NK-92 treated with Interleukin-12 subunit alpha and Interleukin-12 subunit beta, amount 100 ng/mL, for 24 hours (cell line): ENCODE measurements at places on chromosomes 1 and 21.

DNA sequence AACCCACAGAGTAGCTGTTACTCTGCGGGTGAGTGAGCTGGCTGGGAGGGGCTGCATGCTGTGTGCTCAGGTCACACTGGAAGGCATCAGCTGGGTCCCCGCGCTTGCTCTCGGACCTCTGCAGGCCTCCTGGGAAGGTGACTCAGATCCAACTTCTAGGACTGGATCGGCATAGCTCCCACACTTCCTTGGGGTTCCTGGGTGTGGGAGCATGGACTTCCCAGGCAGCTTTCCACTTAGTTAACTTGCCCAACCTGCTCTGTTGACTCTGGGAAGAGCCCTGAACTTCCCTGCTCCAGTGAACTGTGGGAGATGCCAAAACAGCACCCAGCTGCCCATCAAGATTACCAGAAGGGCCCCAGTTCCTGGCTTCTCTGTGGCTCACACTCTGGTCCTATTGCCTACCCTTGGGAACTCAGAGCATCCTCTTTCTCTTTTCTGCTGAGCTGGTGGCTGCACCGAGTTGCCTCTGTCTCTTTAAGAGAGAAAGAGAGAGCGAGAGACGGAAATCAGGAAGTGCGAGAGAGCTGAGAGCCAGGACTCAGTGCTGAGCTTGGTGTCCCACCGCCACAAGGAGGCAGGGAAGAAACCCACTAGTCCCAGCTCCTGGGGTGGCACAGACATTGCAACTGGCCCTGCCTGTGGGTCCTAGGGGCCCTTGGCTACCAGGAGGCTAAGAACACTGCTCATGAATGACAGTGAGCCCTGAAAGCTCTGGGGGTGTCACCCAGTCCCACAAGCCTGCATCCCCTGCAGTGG lies at the start of gene IKBKE:
Gene IKBKE, plus strand, starts transcription at position 544 of the 759 bp plus-strand sequence. CDS start 2,752 bp downstream, outside the sequence.
- peak; percentile 81 for DNase-seq

DNA sequence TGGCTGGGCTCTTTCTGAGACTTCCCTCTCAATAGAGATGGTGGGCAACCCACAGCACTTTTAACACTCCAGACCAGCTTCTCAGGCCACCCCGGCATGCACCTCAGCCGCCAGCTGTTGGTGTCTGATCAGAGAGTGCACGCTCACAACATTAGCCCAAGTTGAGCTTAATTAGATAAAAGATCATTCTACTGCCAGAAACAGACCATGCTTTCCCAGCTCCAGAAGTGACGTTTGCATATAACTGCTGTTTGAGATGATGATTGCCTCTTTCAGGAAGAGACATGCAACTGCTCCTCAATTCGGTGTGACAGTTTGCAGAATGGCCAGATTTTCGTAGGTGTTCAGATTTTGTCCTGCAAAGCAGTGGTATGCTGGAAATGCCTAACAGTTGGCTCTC lies 285.3 kb upstream of the VAMP3 start:
- DNase-seq: no peak

DNA sequence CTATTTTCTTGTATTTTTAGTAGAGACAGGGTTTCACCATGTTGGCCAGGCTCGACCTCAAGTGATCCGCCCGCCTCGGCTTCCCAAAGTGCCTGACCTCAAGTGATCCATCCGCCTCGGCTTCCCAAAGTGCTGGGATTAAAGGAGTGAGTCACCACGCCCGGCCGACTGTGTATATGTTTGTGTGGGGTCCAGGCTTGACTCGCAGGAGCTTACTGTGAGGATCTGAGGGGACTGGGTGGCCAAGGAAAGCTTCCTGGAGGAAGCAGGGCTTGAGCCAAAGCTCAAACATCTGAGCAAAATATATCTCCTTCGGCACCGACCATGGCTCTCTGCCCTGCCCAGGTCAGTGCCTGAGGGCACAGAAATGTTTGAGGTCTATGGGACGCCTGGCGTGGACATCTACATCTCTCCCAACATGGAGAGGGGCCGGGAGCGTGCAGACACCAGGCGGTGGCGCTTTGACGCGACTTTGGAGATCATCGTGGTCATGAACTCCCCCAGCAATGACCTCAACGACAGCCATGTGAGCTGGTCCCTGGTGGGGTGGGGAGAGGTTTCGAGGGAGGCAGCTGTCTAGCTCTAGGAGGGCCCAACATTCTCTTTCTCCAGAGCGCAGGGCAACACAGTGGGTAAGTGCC lies 10.5 kb downstream of the PADI3 start:
- DNase-seq: no peak

GRCh38 chr1:61215119-61215518 lies 132.8 kb downstream of the NFIA start:
- DNase-seq: no peak

DNA sequence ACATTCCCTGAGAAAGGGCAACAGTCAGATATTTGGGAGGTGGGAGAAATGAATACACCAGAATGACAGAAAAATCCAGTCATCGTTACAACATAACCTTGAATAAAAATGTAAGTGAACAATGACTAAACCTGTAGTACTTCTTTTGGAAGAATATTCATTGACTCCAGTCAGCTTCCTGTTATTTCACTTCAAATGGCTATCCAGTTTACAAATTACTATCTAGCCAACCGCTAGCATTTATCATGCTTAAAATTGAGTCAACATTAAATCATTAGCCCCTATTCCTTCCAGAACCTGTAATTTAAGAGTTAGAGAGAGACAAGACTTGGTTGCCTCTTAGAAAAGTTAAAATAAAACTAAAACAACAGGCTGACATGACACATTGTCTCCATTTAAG lies 33.6 kb downstream of the WLS start:
- DNase-seq: no peak

GRCh38 chr1:182656842-182657397 lies 27.5 kb downstream of the RGS8 start:
- DNase-seq: no peak

- no peak for DNase-seq
Measured at GRCh38 chr1:230307213-230307612, 118.9 kb downstream of the PGBD5 start.

- DNase-seq: no peak
Measured at GRCh38 chr1:205199931-205200299, 11.6 kb downstream of the DSTYK start.

GRCh38 chr1:89622895-89623294 lies 10.0 kb upstream of the LRRC8C start:
- no peak for DNase-seq

DNA sequence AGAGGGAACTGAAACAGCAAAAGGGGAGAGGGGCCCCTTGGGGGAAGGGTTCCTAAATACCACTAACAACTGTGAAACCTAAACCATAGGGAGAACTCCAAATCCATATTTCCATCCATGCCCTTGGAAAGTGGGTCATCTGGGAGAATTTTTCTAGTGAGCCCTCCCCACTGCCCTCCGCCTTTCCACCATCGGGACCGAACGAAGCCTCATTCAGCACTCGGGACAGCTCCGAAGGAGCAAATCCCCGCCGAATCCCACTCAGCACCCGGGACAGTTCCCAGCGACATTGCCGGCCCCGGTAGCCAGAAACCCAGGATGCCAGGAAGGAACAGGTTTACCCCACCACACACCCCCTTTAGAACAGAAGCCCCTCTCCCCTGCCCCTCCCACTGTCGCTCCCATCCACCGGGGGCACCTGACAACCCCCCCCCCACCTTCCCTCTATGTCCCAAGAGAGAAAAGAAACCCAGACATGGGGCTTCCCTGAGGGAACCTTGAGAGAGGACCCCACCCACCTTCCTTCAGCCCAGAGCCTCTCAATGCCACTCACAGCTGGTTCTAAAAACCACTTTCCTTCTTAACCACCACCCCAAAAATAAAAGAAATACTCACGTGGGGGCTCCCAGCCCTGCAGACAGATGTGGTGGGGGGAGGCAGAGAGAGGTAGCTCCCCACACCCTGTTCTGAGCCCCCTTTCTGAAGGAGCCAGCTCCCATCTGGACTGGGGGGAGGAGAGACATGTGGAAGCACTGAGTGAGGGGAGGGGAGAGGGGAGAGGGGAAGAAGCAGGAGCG lies 4.5 kb downstream of the DLGAP3 start:
- no peak for DNase-seq

- no peak for DNase-seq
Measured at GRCh38 chr1:6041432-6042062, 4.1 kb upstream of the KCNAB2 start.

GRCh38 chr1:6384962-6385361 lies 8.6 kb downstream of the ACOT7 start:
- no peak for DNase-seq

DNA sequence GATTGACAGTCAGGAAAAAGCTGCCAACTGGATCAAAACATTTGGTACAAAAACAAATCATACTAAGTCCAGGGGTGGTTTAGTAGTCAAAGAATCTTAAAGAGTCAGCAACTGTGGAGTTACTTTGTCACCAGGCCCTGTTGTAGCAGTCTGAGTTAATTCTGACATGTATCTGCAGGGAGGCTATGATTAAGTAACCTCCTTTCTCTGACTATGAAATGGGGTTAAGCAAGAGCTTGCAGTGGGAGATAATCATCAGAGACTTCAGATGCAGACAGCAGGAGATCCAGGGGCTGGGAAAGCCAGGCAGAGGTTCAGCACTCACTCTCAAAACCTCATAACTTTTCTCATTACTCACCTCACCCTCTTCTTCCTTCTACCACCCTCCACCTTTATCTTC lies 99.2 kb upstream of the BTG3 start:
- DNase-seq: no peak
